ENCODE measurements at places on chromosomes 12 and 14.

GRCh38 chr12:139585-139984 lies 73.0 kb downstream of the IQSEC3 start:
- no peak for DNase-seq

GRCh38 chr12:55931780-55932550 lies 1.0 kb downstream of the DGKA start:
- DNase-seq, result no peak

GRCh38 chr12:21025656-21026055 lies 105.3 kb upstream of the SLCO1B1 start:
- DNase-seq, result no peak

GRCh38 chr12:96669786-96670185 lies 180.4 kb downstream of the CFAP54 start:
- DNase-seq, result no peak

GRCh38 chr12:75154388-75154787 lies 55.3 kb downstream of the KCNC2 start:
- no peak for DNase-seq

DNA sequence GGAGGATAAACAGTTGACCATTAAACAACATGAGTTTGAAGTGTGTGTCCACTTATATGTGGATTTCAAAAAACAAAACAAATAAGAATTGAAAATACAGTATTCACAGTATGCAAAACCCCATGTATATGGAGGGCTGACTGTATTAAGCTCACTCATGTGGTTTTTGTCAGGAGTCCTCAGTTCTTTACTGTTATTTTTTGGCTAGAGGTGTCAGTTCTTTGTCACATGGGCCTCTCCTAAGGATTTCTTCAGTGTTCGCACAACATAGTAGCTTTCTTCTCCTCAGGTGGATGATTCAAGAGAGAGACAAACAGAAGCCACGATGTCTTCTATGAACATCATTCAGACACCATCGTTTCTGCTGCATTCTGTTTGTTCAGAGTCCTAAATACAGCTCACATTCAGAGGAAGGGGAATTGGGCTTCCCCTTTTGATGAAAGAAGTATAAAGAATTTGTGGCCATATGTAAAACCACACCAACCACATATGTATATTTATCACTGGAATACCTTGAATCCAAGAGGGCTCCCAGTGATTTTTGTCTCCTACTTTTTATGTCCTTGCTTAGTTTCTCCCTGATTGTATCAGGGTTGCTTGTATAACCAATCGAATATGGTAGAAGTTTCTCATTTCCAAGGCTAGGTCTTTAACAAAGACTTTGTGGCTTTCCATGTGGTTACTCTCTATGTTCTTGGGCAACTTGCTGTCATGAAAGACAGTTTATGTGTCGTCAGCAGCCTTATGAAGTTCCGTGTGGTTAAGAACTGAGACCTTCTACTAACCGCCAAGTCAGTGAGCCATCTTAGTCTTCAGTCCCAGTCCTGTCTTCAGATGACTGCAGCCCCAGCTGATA lies 18.9 kb downstream of the MNAT1 start:
- peak; percentile 92 for DNase-seq

DNA sequence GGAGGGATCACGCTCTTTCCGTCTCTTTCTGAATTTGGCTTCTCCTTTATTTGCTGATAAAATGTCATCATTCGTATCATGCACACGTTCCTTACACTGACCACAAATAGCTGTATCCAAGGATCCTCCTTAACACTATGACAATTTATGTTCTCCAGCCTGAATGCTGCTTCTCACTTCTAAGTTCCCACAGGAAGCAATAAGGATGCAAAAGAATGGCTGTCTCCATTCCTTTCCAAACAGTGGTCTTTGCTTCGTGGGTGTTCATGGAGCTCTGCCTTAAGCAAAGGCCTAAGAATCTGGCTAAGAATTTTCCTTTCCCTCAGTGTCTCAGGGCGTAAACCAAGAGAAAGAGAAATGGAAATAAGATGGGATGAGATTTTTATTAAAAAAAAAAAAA lies 200.2 kb downstream of the ITPR2 start:
- no peak for DNase-seq

- DNase-seq, result no peak
Observed at GRCh38 chr12:111636209-111636945, 37.3 kb upstream of the ATXN2 start.

DNA sequence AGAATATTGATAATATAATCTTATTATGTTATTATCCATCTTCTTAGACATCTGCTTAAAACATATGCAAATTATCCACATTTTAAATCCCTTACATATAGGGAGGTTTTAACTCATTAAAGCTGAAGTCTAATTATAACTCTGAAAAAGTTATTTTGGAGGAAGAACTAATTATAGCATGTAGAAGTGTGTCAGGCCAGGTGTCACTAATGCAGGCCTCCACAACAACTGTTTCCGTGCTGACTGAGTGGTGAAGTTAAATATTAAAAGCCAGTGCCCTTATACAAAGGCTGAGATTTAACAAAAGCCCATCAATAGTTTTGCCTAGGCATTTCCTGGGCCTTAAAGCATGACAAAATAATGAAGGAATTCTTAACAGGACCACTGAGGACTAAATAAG lies 157.4 kb downstream of the LRRK2 start:
- no peak for DNase-seq

GRCh38 chr12:51977320-51977753 lies 25.8 kb downstream of the ACVR1B start:
- no peak for DNase-seq

DNA sequence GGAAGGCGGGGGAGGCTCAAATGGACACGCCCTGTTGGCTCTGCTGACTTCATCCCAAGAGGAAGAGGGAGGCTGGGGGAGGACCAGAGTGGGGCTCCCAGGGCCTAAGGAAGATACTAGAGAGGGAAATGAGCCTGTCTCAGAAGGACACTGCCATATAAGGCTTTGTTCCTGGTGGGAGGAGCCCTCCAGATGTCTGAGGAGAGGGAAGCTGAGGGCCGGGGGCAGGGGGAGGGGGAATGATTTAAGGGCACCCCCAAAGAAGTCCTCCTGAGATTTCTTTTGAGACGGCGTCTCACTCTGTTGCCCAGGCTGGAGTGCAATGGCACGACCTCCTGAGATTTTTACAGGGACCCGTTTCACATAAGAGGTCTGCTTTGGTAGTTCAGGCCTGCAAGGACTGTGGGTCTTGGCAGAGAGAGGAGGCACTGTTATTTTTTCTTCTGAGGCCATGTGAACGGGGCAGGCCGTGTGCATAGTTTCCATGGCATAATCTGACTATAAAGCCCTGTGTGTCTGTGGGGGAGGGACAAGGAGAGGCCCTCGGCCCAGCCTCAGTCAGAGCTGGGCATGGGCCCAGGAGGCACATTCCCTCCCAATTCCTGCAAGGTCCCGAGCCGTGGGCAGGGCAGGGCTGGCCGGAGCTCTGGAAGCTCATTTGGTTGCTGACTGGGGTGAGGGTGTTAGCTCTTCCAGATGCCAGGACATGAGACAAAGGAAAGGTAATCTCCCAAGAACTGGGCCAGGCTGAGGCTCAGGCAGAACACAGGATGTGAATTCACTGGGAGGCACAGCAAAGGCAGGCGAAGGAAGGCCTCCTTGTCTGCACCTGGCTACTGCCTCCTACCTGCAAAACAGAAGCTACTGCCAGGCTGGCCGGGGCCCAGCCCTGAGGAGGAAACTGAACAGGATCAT lies 22.2 kb upstream of the PLEKHG3 start:
- no peak for DNase-seq

DNA sequence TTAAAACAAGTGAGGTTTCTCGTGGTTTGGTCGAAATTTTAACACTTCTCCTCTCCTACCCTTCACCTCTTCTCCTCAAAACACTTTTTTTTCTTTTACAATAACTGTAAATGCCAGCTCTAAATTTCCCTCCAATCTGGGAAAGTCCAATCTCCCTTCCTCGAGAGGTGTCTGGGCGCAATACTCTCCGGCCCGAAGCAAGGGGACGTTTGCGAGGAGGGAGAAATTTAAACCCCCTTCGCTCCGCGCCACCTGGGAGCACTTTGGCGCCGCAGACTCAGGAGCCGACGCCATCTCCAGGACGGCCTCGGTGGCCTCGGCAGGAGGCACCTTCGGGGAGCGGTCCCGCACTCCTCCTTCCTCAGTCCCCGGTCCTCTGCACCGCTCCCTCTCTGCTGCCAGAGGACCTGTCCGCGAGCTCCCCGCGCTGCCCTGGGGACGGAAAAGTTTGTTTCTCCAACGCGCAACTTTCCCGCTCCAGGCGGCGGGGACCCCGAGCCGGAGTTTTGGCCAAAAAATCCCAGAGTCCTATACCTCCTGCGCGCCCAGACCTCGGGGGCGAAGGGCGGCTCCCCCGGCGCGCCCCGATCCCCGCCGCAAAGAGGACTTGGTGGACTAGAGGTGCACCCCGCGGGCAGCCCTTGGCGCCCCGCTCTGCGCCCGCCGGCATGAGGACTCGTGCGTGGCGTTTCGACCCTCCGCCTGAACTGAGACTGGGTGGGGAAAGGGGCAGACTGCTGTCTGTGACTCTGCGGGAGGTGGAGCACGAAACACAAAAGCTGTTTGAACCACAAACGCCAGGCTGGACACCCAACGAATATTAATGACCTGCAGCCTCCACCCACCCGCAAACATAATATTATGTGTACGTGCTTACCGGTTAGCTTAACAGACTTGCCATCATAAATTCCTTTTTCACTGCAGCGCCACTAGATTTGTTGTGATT lies 95.2 kb upstream of the HMGA2 start:
- DNase-seq, result no peak

DNA sequence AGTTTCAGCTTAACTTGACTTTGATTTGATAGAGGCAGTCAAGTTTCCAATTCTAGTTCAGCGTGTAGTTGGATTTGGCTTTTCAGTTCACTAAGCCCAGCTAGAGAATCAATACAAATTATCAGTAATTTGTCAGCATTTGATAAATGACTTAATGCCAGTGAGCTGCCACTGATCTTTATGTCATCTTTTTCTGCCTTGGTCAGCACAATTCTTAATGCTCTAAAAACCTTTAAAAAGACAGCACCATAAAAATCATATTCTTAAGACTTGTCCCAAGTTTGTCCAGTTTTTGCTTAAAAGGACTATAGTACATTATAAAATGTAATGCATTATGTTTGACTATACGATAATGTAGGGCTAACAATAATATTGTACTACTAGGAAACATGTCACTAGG lies 920.5 kb downstream of the LRFN5 start:
- DNase-seq, result no peak

DNA sequence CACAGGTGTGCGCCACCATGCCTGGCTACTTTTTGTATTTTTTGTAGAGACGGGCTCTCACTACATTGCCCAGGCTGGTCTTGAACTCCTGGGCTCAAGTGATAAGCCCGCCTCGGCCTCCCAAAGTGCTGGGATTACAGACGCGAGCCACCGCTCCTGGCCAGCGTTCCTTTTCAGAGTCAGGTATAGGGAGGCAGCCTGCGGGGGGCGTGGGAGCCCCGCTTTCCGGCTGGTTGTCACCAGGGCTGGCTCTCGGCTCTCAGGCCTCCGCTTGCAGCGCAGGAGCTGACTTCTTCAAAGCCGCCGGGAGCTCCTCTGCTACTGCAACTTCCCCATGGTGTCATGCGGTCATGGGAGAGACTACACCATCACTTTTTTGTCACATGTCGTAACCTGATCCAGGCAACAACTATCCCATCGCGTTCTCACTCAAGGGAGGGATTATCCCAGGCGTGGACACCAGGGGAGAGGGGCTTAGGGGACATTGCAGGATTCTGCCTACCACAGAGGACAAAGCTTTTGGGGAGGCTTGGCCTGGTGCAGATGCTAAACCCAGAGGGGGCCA lies 129.4 kb downstream of the SCARB1 start:
- DNase-seq, result peak; percentile 96

DNA sequence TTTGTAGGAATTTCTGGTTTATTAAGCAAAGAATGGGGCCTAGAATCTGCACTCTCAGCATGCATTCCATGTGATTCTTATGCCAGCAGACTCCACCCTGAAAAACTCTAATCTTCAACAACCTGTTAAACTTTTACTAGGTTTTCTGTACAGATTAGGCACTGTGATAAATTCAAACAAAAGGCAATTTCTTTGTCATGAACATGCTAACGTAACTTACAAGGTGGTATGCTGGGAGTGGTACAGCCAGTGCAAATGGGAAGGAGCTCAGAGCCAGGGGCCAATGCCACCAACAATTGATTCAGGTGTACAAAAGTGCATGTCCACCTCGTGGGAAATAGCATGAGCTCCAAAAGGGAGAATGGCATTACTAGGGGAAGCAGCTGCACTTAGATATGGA lies 83.0 kb downstream of the PPFIBP1 start:
- DNase-seq, result no peak

GRCh38 chr12:46217541-46218321 lies 51.1 kb downstream of the SLC38A1 start:
- peak; percentile 90 for DNase-seq

GRCh38 chr12:123954647-123955350 lies 17.8 kb downstream of the CCDC92 start:
- DNase-seq, result no peak

- no peak for DNase-seq
Observed at GRCh38 chr14:85464135-85464895, 65.6 kb upstream of the FLRT2 start.

DNA sequence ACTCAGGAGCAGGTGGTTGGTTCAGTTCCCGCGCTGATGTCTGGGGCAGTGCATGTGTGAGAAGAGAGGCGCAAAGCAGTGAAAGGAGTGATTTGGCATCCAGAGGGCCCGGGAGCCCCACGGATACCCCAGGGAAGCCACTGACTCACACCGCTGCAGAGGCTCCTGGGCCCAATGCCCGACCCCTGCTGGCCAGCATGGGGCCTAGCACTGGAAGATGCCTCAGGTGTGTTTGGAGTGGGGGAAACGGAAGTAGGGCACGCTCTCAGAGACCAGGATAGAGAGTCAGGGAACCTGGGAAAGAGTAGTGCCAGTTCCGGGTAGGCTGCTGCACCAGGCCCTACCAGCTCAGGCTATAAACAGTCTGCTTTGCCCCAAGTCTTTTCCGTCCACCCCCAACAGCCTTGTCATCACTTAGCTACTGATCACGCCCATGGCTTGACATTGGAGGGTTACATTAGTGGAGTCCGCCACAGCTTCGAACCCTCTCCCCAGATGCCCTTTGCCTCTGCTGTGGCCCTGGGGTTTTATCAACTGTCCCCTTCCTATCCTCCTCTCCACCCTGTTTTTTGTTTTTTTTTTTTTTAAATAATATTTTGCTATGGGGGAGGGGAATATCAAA lies 9.5 kb upstream of the CSAD start:
- no peak for DNase-seq

- no peak for DNase-seq
Observed at GRCh38 chr12:40907115-40907527, 214.9 kb downstream of the CNTN1 start.

DNA sequence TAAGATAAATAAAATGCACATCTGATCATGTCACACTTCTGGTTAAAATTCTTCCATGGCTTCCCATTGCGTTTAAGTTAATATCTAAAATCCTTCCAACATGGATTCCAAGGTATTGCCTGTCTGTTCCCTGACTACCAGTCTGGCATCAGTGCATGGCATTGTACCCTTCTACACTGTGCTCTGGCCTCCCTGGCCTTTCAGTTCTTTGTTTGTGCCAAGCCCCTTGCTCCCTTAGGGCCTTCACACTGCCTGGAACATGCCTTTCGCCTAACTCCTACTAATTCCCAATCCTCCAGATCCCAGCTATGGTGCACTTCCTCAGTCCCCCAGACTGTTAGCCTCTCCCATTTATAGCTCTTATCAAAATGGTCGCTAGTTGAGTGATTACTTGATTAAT lies 6.3 kb downstream of the CIPC start:
- DNase-seq, result no peak
